ENCODE measurements at places on chromosomes 11 and 22. TPM values are rescaled to one million over a fixed set of nuclear protein-coding genes. Genes with fewer than 3 reads are reported as not detected.

The TMEM121B gene
- not detected for total RNA-seq

The JOSD1 gene
- 110 TPM for total RNA-seq

The ART1 gene
- total RNA-seq = not detected

The SERPIND1 gene
- not detected for total RNA-seq

The CYTH4 gene
- total RNA-seq = not detected

The TRPM5 gene
- not detected for total RNA-seq

The GPR83 gene
- not detected for total RNA-seq

The CRYBA4 gene
- not detected for total RNA-seq

The SCGB1C1 gene
- total RNA-seq = not detected

The OR8U1 gene
- total RNA-seq = not detected

The CCDC157 gene
- 6.2 TPM for total RNA-seq

The SORL1 gene
- 4.9 TPM for total RNA-seq

The LARGE1 gene
- 18.3 TPM for total RNA-seq

The SLC7A4 gene
- total RNA-seq = not detected

The SYCE3 gene
- not detected for total RNA-seq

The CD3G gene
- not detected for total RNA-seq

The NPAT gene
- 18.6 TPM for total RNA-seq

The IFITM10 gene
- 5.5 TPM for total RNA-seq

The TLCD5 gene
- 7.7 TPM for total RNA-seq

The ADM gene
- total RNA-seq = 21.9 TPM

The OR10D3 gene
- total RNA-seq = not detected

The ZBTB44 gene
- 33.4 TPM for total RNA-seq

The OR2AG2 gene
- 0.25 TPM for total RNA-seq

The POLDIP3 gene
- 60.1 TPM for total RNA-seq

The OR8H1 gene
- total RNA-seq = not detected

The KCNQ1 gene
- total RNA-seq = 0.55 TPM

The GAL3ST1 gene
- total RNA-seq = not detected

The MRGPRX4 gene
- total RNA-seq = not detected

The CADM1 gene
- total RNA-seq = not detected

The NRGN gene
- 6.8 TPM for total RNA-seq

The PAAF1 gene
- 30.7 TPM for total RNA-seq

The WNT11 gene
- total RNA-seq = 3.2 TPM

The TSGA10IP gene
- not detected for total RNA-seq

The OR52N4 gene
- not detected for total RNA-seq

The SEZ6L gene
- not detected for total RNA-seq

The ARRB1 gene
- total RNA-seq = 43.6 TPM

The HOATZ gene
- total RNA-seq = not detected

The TRIOBP gene
- total RNA-seq = 170 TPM

The MYOD1 gene
- not detected for total RNA-seq

The PATE2 gene
- 1.3 TPM for total RNA-seq

The MYO18B gene
- not detected for total RNA-seq

The EXPH5 gene
- total RNA-seq = 36.3 TPM

The POU2AF3 gene
- total RNA-seq = 3.0 TPM

The INPP5J gene
- 1.7 TPM for total RNA-seq

The ZBTB16 gene
- total RNA-seq = 0.25 TPM

The MUC6 gene
- total RNA-seq = 0.07 TPM

The ZP1 gene
- total RNA-seq = not detected

The NPTXR gene
- total RNA-seq = 23.8 TPM

The MISFA gene
- total RNA-seq = 7.9 TPM

The NTM gene
- not detected for total RNA-seq

The CCDC73 gene
- total RNA-seq = not detected

The TYR gene
- total RNA-seq = not detected

The HEPN1 gene
- not detected for total RNA-seq

All from PC-9 (cell line).